ENCODE measurements at places on chromosomes 7 and 10.

DNA sequence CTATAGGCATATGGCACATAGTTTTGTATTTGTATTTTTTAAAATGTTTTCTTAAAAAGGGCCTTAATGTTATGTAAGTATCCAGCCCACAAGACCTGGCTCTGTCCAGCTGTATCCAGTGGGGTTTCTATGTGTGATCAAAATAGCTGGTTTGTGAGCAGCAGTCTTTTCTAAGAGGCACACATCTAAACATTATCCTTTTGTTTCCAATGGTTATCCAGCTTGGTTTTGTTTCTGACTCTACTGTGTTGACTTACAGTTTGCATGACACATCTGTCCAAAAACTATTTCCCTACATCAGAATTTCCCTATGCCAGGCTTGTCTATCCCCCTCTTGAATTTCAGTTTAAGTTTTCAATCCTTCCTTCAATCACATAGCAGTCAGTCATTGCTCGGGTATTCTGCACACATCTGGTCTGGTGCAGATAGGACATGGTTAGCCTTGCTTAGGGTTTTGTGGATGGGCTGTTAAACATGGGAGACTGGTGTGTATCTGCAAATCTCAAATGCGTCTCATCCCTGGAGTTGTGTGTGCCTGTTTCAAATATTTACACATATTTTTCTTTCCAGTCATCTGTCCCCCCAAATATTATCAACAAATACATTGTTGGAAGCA is 104.2 kb downstream of the SAMD9 start:
- DNase-seq, result no peak

DNA sequence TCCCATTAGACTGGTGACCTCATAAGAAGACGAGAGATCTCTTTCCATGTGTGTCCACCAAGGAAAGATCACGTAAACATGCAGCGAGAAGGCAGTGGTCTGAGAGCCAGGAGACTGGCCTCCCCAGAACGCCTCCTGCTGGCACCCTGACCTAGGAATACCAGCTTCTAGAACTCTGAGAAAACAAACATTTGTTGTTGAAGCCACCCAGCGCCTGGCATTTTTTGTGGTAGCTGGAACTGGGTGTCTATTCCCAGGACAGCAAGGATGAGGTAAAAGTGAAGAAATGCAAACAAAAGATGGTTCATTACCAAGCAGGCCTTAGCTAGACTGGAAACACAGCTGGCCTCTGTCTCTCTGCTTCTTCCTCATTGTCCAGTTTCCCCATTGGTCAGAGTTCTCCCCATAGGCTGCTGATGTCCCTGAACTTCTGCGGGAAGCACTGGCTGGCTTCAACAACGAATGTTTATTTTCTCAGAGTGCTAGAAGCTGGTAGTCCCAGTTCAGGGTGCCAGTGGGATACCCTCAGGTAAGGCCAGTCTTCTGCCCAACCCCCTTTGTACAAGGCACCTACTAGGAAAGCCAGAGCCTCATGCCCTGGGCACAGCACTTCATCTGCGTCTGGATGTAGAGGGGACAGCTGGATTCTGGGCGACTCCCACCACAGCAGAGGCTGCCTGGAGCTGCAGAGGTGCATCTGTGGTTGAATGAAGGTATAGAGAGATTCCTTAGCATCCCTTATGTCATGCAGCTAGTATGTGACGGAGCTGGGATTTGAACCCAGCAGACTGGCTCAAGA is 304.9 kb downstream of the TCERG1L start:
- DNase-seq, result no peak

- no peak for DNase-seq
These were observed 389.1 kb downstream of the PAXIP1 start for GRCh38 chr7:154613811-154614210.

GRCh38 chr10:43186150-43186549 is 47.9 kb downstream of the CSGALNACT2 start:
- no peak for DNase-seq

DNA sequence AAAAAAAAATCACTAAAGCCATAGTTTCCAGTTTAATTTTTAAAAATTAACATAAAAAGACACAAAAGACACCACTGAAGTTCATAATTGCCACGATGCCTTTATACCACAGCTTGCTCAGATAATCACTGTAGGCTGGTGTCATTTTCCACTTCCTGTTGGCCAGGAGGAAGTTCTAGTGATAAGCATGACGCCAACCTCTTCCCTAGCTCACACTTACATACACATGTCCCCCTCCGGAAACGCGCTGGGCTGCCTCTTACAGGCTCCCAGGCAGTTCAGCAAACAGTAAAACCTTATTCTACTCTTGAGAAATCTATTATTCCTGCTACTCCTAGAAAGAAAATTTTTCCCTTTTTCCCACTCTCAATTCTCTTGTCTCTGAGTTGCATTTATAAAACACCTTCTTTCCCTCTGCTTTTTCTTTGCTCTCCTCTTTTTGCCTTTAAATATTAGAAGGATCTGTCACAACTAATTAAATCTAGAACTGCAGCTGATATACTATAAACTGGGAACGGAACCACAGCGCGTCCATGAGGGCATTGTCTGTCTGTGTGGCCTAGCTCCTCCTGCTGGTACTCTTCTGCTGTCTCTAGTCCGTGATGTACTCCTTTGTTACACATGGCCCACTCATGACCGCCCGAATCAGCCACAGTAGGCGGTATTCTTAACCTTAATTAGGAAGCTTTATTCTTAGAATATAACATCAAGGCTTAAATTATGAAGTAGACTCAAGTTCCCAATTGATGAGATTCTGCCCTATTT is 664.9 kb downstream of the CNTNAP2 start:
- DNase-seq, result no peak

DNA sequence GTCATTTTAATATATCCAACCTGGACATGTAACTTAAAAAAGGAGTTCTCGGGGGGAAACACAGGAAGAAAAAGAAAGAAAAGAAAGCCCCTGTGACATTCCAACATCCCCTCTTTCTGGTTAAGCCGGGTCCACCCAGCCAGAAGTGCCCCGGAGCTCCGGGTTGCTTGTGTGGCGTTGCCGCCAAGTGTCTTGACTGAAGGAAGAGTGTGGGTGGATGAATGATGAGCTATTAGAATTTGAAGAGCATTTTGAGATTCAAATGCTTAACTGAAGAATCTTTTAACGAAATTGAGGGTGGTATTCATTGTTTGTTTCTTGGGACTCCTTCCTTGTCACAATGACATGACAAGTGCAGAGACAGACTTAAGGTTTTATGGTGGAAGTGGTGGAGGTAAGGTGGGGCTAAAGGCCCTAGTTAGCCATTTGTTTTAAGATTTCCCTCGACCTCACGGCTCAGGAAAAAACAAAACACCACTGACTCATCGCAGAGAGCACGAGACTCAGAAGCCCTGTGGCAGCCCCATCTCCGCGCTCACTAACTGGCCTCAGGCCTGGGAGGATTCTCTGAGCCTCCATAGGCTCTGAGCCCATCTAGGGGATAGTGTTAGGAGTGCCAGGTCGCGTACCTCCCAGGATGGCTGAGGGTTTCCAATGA is 1.8 kb upstream of the GLI3 start:
- DNase-seq, result no peak

- DNase-seq, result no peak
These were observed 989 bp downstream of the ERLIN1 start for GRCh38 chr10:100184840-100185239.

- DNase-seq, result no peak
These were observed 32.9 kb downstream of the RNF32 start for GRCh38 chr7:156673454-156673853.

- no peak for DNase-seq
These were observed 7.3 kb downstream of the SCART1 start for GRCh38 chr10:133461027-133461426.

DNA sequence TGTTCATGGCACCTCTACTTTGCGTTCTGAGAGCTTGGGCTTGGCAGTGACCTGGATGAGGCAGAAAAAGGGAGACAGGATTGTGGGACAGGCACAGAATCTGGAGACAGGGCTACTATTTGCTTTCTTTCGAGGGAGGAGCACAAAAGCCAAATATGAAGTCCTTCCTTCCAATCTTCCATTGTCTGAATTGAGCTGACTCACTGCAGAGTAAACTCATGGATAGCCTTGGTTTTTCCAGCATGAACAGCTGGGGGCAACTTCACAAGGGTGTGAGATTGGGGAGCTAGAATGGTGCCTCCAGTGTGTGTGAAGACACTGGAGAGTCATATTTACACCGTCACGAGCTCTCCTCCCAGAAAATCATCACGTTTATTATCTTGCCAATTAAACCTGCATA is 55.6 kb upstream of the NRP1 start:
- DNase-seq, result no peak

GRCh38 chr10:5841965-5842364 is 28.7 kb upstream of the GDI2 start:
- DNase-seq, result no peak

DNA sequence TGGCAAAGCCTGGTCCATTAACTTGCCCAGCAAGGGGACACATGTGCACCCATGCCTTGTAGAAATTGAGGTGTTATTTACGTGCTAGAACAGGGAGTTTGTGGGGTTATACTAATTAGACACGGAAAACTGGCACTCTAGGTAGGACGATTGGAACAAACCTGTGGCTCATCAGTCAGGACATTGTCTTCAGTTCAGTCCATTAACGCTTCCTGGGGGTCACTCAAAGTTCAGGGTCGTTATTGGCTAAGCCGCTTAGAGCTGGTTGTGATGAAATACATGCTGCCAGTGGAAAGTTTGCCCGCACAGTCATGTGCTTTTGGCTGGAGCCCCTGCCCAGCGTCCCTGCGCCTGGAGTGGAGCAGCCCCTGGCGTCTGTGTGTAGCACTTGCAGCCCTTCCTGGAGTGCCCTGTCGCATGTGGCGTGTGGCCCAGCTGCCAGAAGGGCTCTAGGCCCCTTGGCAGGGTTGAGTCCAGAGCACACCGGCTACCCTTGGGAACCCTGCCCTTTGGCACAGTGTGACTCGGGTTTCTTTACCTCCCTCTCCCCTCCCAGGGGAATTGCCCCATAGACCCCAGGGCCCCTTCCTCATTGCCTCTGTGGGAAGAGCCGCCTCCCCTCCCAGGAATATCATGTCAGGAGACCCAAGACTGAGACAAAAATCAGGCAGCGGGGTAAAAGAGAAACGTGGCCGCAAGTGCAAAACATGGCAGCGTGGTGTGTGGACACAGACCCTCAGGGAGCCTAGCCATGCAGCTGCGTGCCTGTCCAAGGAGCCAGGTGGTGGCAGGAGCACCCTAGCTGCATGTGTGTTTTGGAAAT is 9.8 kb downstream of the ZNF775 start:
- DNase-seq, result no peak

DNA sequence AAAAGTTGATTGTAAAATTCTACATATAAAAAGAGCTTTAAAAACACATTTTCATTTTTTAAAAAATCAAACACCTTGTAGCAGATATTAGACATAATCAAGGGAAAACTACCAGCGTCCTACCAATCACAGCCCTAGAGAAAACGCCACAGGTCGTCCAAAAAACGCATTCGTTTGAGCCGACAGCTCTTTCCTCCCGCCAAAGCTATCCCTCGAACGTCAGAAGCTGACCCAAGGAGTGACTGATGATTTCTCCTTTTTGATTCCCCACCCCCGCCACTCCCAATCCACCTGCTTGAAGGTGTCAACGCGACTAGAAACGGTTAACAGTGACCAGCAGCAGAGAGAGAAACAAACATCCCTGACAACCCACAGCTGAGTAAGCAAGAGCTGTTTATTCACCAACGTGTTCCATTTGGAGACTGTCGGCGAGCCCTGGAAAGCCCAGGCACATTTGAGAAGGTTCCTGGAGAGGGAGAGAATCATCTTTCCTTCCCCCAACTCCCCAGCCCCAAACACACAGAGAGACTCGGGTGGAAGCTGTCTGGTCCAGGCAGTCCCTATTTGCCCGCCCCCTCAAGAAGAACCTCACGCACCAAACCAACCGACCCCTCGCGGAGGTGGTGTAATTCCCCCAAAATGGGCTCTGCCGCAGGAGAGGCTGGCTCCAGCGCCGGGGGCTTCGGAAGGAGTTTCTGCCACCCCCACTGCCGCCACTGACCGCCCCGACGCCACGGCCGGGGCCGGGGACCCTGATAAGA is 622 bp downstream of the CPEB3 start:
- peak; percentile 18 for DNase-seq

- no peak for DNase-seq
These were observed 669.3 kb upstream of the LRRN3 start for GRCh38 chr7:110421490-110422241.

DNA sequence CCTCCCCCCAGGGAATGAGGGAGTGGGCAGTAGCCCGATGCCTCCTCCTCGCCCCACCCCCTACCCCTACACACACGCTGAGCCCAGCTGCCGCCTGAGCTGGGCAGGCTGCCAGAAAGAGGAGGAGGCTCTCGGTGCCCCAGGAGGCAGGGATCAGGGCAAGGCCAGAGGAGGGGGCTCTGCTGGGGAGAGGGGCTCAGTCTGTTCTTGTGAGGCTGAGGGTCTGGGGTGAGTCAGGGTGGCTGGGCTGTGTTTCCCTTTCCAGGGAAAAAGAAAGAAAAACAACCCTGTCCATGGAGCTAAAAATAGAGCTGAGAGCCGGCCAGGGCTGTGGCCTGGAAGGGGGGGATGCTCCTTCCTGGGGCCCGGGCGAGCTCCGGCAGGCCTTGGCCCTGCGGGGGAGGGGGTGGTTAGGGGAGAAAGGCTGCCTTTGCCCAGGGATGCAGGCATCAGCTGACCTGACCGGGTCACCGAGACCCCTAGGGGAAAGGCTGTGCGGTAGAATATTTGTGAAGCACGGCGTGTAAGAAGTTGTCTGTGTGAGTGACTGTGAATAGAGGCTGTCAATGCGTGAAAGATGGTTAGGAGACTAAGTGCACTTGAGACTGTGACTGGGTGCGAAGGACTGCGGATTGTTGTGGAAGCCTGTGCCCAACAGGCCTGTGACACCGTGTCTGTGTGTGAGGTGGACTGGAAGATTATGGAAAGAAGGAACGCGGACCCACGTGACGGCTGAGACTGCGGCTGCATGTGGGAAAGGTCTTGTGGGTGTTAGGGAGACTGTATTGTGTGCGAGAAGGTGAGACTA is 1.2 kb upstream of the LZTS2 start:
- DNase-seq, result peak; percentile 47

DNA sequence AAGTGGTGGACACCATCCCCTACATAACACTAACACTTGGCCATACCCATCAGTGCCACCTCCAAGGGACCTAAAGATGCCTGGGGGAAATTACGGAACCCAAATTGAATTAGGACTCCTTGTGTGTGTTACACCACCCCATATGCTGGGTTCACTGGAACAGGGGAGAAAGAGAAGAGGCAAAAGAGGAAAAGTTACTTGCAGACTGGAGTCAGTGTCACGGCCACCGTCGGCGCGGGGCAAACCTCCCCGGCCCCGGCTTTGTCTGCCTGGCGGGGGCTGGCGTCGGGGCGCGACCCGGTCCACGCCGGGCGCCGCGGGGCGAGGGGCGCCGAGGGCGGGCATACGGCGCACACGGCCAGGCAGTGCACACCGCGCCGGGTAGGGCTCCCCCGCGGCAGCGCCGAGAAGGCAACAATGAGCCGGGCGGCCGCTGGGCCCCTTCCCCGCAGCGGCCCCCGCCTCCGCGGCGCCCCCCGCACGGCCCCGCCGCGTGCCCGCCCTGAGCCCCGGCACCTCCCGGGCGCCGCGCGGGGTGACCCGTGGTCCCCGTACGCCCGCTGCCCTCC is 171.1 kb downstream of the FAM107B start:
- no peak for DNase-seq

- no peak for DNase-seq
These were observed 306.3 kb downstream of the GPAM start for GRCh38 chr10:111877258-111877657.
